ENCODE measurements at places on chromosomes 2 and 18.

GRCh38 chr2:162002623-162003235, 71.3 kb downstream of the DPP4 start:
- DNase-seq, result no peak

- DNase-seq, result no peak
These were observed 31.0 kb downstream of the PXDN start for GRCh38 chr2:1713142-1713838.

DNA sequence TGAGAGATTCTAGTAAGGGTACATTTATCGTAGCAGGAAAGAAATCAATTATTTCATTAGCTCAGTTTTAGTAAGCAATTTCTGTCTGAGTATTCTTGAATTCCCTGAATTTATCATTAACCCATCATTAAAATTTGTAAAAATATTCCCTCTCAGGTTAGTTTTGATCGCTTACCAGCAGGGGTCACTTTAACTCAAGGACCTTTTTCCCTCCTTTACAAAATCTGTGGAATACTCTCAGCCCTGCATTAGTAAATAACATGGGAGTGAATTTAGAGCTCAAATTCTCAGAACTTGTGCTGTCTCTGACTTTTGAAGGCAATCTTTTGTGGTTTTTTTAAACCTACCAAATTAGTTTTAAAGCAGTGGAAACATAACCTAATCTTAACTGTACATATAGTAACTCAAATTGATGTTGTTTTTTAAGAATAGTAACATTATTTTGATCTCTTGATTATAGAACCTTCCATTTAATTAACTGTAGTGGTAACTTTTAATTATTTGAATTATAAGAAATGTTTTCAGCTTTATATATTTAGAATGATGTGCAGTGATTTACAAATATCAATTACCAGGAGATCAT, 97.2 kb downstream of the AGPS start:
- DNase-seq, result no peak

- DNase-seq, result no peak
These were observed 106.2 kb upstream of the RNF152 start for GRCh38 chr18:61998957-61999356.

- DNase-seq, result no peak
These were observed 14.1 kb downstream of the LMAN1 start for GRCh38 chr18:59344996-59345395.

GRCh38 chr18:44793685-44794084, 113.0 kb downstream of the SETBP1 start:
- no peak for DNase-seq

Measured in ecto neural progenitor cell (in vitro differentiated cells).